ENCODE measurements at places on chromosomes 1 and 21. TPM values are rescaled to one million over a fixed set of nuclear protein-coding genes. Genes with fewer than 3 reads are reported as not detected.

DNA sequence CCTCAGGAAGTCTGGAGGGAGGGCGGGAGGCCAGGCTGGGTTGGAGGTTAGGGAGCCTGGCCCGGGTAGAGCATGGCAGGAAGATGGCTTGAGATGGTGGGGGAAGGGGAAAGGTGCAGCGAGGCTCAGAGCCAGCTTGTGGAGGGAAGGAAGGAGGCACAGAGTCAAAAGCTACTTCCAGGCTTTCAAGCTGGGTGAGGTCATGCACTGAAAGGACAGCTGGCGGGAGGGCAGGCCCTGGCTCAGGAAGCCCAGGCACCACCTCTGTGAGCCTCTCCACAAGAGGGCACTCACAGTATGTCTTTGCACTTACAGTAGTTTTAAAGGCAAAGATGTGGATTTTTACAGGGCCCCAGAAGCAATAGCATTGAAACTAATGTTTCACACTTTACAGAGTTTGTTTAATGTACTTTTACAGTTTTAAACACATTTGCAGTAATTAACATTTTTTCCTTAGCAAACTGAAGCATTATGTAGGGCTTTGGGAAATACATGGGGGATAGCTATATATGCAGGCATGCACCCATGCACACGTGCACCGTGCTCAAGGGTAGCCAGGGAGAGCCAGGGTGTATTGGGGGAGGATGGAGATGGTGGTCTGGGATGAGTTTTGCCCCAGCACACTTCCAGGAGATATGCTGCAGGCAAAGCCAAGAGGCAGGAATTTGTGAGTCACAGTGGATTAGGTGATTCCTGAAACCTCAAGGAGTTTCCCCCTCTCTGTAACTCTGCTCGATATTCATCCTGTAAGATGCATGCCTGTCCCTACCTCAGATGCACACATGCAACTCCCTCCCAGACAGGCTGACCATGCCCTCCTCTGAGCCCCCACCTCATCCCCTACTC is 6.1 kb upstream of the ADAM15 start:
- H3K27ac ChIP-seq, result no peak overlapping the region
- H3K4me3 ChIP-seq, result no peak overlapping the region

- H3K27me3 ChIP-seq, result no peaks in the 10 kb centered on the region
- H3K4me3 ChIP-seq, result no peak overlapping the region
- no peaks in the 10 kb centered on the region for H3K4me1 ChIP-seq
- H3K27ac ChIP-seq, result no peak overlapping the region
- H3K36me3 ChIP-seq, result no peaks in the 10 kb centered on the region
Observed at GRCh38 chr1:42000766-42001165, 82.0 kb upstream of the HIVEP3 start.

TIE1 gene
- 1.5 TPM for total RNA-seq

GRCh38 chr1:161994175-161994668 is 29.4 kb downstream of the OLFML2B start:
- DNase-seq, result no peak
- H3K27ac ChIP-seq, result no peak overlapping the region
- no peaks in the 10 kb centered on the region for H3K36me3 ChIP-seq
- peaks cover 5% of the 10 kb centered on the region for H3K4me1 ChIP-seq

DNA sequence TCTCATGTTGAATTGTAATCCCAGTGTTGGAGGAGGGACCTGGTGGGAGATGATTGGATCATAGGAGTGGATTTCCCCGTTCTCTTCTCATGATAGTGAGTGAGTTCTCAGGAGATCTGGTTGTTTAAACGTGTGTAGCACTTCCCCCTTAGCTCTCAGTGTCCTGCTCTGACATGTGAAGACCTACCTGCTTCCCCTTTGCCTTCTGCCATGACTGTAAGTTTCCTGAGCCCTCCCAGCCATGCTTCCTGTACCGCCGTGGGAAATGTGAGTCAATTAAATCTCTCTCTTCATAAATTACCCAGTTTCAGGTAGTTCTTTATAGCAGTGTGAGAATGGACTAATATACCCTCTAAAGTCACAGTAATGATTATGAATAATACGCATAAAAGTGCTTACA is 248.4 kb upstream of the LRRC7 start:
- DNase-seq, result no peak
- H3K36me3 ChIP-seq, result no peaks in the 10 kb centered on the region
- no peak overlapping the region for H3K27ac ChIP-seq
- no peak overlapping the region for H3K4me3 ChIP-seq
- H3K27me3 ChIP-seq, result 0 out of 2 replicates have a peak, but pooled peaks cover 5% of the 10 kb centered on the region
- no peaks in the 10 kb centered on the region for H3K4me1 ChIP-seq

- peaks cover 38% of the 10 kb centered on the region for H3K4me1 ChIP-seq
- DNase-seq, result no peak
- H3K4me3 ChIP-seq, result no peak overlapping the region
Observed at GRCh38 chr1:214470132-214470531, 81.3 kb downstream of the PTPN14 start.

- peak overlapping the region; percentile 69 for H3K27ac ChIP-seq
- DNase-seq, result peak; percentile 93
- H3K4me1 ChIP-seq, result peaks cover 18% of the 10 kb centered on the region
- H3K36me3 ChIP-seq, result no peaks in the 10 kb centered on the region
- H3K4me3 ChIP-seq, result no peak overlapping the region
Observed at GRCh38 chr1:160726498-160727315, 12.3 kb upstream of the SLAMF7 start.

GRCh38 chr1:57309630-57310029 is 114.2 kb downstream of the DAB1 start:
- no peak overlapping the region for H3K27ac ChIP-seq
- no peaks in the 10 kb centered on the region for H3K27me3 ChIP-seq
- H3K4me1 ChIP-seq, result no peaks in the 10 kb centered on the region
- H3K4me3 ChIP-seq, result no peak overlapping the region
- no peaks in the 10 kb centered on the region for H3K36me3 ChIP-seq
- no peak for DNase-seq

PTPN22 gene
- total RNA-seq, result 0.04 TPM

GRCh38 chr1:150168960-150169601 is 19.4 kb downstream of the PLEKHO1 start:
- H3K4me1 ChIP-seq, result no peaks in the 10 kb centered on the region
- H3K27ac ChIP-seq, result no peak overlapping the region
- no peaks in the 10 kb centered on the region for H3K36me3 ChIP-seq
- peak; percentile 78 for DNase-seq
- no peaks in the 10 kb centered on the region for H3K27me3 ChIP-seq

GRCh38 chr21:45339421-45340402 is 52.0 kb upstream of the POFUT2 start:
- H3K27ac ChIP-seq, result no peak overlapping the region
- peaks cover 9% of the 10 kb centered on the region for H3K4me1 ChIP-seq
- H3K27me3 ChIP-seq, result no peaks in the 10 kb centered on the region
- DNase-seq, result no peak
- H3K4me3 ChIP-seq, result no peak overlapping the region
- H3K36me3 ChIP-seq, result no peaks in the 10 kb centered on the region

CFHR4 gene
- total RNA-seq, result not detected

DNA sequence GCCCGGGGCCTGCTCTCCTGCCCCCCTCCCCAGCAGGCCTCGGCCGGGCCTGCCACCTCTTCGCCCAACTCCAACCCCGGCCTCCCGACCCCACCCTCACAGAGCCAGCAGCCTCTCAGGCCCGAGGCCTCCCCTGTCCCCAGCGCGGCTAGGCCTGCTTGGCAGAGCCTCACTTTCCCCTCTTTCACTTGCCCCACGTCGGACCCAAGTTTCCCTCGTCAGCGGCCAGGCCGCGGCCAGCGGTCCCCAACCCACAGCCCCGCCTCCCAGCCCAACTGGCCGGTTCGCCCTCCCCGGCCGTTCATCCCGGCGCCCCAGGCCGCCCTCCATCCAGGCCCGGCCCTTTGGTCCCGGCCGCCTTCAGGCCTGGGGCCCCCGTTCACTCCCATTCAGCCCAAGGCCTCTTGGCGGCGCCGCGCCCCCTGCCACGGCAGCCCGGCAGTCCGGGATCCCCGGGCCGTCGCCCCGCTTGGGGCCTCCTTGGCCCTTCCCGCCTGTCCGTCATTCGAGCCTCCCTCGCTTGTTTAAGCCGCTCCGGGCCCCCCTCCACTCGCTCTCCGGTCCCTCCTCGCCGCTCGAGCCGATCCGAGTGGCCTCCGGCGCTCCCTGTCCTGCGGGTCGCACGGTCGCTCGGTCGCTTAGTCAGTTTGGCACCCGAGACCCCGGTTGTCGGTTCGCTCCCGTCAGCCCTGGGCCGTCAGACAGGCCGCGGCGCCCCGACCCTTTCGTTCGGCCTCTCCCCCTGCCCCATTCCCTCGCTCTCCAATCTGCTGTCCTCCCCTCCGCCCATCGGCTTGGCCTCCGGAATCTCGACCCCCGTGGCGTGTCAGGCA is 1.4 kb downstream of the LRRC41 start:
- DNase-seq, result peak; percentile 42
- peak overlapping the region; percentile 99 for H3K4me3 ChIP-seq
- peak overlapping the region; percentile 76 for H3K27ac ChIP-seq
- peaks cover 19% of the 10 kb centered on the region for H3K4me1 ChIP-seq
- peaks cover 11% of the 10 kb centered on the region for H3K36me3 ChIP-seq

GRCh38 chr1:2796890-2797740 is 4.4 kb downstream of the TTC34 start:
- no peak for DNase-seq
- H3K4me1 ChIP-seq, result no peaks in the 10 kb centered on the region
- no peak overlapping the region for H3K4me3 ChIP-seq
- no peak overlapping the region for H3K27ac ChIP-seq
- H3K27me3 ChIP-seq, result peaks cover 25% of the 10 kb centered on the region

DNA sequence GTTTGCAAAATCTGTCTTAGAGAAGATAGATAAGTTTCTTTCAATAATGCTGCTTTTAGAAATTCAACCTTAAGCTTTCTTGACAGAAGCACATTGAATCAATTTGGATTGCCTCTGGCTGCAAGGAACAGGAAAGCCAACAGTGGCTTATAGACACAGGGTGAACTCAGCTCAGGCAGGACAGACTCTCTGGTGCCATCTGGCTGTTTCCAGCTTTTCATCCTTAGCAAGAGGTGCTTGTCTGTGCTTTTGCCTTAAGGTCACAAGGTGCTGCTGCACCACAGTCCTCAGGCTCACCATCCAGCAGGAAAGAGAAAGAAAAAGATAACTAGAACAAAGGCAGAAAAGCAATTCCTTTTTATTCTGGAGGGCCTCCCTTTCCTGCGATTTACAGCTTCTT is 93.7 kb upstream of the ETS2 start:
- H3K4me3 ChIP-seq, result no peak overlapping the region
- H3K36me3 ChIP-seq, result no peaks in the 10 kb centered on the region
- H3K27ac ChIP-seq, result no peak overlapping the region
- H3K4me1 ChIP-seq, result no peaks in the 10 kb centered on the region
- peak; percentile 72 for DNase-seq
- H3K27me3 ChIP-seq, result peaks cover 12% of the 10 kb centered on the region

DNA sequence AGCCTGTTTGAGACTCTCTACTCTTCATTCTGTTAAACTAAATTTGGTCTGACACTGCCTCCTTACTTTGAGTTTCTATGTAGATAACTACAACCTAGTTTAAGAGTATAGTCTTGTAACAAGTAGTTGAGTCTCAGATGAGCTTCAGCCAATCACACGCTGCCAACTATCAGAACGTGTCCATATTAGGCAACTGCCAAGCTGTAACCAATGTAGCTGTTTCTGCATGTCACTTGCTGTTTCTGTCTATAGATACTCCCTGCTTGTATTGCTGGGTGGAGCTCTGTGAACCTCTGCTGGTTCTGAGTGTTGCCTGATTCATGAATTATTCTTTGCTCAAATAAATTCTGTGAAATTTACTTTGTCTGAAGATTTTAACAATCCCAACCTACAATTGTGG is 452.6 kb upstream of the NR5A2 start:
- H3K4me1 ChIP-seq, result no peaks in the 10 kb centered on the region
- no peaks in the 10 kb centered on the region for H3K36me3 ChIP-seq
- no peak overlapping the region for H3K27ac ChIP-seq
- no peaks in the 10 kb centered on the region for H3K27me3 ChIP-seq

DNA sequence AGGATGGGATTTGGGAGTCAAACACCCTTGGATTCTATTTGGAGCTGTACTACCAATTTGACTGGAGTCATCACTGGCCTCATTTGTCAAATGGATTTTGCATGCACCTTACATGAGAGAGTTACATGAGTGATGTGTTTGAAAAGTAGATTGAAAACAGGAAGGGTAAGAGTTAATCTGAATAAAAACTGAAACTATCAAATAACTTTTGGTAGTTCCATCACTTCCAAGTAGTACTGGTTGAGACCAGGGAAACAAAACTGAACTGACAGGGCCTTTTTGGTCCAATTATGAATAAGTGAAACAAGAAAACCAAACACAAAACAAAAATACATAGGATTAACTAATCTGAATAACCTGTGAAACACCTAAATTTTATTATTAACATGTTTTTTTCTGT is 30.2 kb downstream of the NUCKS1 start:
- H3K27me3 ChIP-seq, result no peaks in the 10 kb centered on the region
- H3K4me1 ChIP-seq, result 0 out of 2 replicates have a peak, but pooled peaks cover 2% of the 10 kb centered on the region
- DNase-seq, result no peak

DNA sequence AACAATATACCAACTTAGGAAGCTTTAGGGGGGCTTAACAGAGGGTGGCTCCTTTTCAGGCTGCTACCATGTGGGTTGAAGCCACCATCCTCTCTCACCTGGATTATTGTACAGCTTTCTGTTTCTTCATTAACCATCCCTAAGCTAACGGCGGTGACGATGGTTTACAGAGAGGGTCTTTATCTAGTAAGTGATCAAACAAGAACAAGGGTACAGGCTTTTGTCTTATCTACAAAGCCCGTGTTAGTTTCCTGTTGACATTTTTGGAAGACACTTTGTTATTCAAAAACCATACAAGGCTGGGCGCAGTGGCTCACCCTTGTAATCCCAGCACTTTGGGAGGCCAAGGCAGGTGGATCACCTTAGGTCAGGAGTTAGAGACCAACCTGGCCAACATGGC is 20.4 kb downstream of the SLC25A33 start:
- no peak for DNase-seq
- no peaks in the 10 kb centered on the region for H3K27me3 ChIP-seq
- H3K4me1 ChIP-seq, result peaks cover 23% of the 10 kb centered on the region
- peaks cover 22% of the 10 kb centered on the region for H3K36me3 ChIP-seq
- H3K4me3 ChIP-seq, result no peak overlapping the region

SPRR5 gene
- not detected for total RNA-seq

DNA sequence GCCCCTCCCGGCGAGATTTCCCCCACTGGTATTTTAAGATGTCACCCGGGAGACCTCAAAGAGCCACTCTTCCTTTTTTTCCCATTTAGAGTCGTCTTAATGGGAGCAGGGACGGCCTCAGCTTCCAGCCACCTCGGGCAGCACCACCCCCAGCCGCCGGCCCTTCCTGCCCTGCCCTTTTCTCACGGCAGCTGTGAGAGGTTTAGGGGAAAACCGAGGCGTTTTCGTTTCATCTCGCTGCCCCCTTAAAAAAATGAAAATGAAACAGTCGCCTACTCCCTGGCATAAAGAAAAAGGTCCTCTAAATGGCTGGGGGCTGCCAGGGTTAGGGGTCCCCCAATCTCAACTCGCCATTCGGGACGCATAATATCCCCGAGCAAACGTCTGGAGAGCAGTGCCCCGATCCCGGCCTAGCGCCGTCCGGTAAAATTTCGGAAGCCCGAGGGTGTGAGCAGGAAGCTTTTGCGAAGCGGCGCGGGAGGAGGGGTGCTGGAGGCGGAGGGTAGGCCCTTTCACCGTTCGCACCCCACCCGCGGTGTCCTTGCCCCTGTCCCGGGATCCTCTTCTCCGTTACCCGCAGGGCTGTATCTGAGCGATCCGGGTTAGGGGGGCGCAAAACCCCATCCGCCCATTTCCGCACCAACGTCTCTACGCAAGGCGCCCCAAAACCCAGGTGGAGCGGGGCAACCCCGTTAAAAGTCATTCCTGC is 1.2 kb downstream of the RUNX3 start:
- peaks cover 76% of the 10 kb centered on the region for H3K27me3 ChIP-seq
- peak overlapping the region; percentile 59 for H3K4me3 ChIP-seq
- DNase-seq, result peak; percentile 13
- no peaks in the 10 kb centered on the region for H3K4me1 ChIP-seq
- H3K36me3 ChIP-seq, result no peaks in the 10 kb centered on the region
